BJ (cell line): ENCODE measurements at places on chromosomes 3 and 15.
A peak's percentile ranks its signal among the peaks of the same experiment; 100 is the strongest.

DNA sequence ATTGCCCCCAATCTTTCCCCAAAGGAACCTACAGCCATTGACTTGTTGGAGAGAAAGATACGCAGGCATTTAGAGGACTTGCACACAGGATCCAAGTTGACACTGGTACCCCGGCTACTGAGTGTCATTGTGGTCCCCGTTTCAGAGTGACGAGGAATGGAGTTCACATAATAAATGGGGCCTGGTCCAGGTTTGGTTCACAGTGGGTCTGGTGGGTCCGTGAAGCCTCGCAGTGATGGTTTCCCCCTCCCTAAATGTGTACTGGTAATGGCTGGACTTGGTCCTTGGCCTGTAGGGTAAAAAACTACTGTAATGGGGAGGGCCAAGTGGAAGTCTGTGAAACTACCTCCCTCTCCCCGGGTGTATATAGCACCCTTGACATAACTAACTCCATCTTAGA, 232.1 kb upstream of the LYSMD4 start:
- DNase-seq: no peak

DNA sequence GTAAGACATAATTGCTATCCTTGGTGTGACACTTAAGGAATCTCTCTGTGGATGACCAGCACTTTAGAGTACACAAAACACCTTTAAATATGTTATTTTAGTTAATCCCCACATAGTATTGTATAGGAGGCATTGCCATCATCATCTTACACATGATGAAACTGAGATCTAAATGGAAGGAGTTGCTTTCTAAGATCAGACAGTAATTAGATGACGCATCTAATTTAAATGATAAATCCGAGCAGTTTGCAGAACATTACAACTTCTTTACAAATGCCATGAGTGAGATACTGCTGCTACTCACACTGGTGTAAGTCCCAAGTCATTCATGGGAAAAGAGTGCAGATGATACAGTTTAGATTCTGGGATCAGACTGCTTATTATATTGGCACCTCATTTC, 431.9 kb downstream of the MFSD1 start:
- DNase-seq: no peak

GRCh38 chr15:91866971-91867372, 13.5 kb downstream of the SLCO3A1 start:
- DNase-seq: no peak

DNA sequence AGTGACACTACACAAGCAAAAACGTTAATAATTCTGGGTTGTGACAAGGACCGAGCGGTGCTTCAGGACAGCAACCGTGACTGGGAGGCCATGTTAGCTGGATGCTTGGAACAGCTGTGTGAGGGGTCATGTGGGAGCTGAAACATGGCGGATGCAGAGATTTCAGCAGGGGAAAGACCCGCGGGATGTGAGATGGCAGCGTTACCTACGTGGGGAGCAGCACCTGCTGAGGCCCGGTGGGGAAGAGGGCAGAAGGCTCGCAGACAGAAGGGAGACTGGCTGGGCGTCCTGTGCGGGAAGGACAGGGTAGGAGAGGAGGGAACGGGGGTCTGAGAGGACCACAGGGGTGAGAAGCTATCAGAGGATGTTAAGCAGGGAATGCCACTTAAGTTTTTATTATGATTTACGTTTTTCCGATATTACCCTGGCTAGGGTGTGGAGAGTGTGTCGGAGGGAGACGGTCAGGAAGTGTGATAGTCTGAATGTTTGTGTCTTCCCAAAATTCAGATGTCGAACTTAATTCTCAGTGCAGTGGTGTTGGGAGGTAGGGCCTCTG, 228.8 kb upstream of the LYSMD4 start:
- no peak for DNase-seq

DNA sequence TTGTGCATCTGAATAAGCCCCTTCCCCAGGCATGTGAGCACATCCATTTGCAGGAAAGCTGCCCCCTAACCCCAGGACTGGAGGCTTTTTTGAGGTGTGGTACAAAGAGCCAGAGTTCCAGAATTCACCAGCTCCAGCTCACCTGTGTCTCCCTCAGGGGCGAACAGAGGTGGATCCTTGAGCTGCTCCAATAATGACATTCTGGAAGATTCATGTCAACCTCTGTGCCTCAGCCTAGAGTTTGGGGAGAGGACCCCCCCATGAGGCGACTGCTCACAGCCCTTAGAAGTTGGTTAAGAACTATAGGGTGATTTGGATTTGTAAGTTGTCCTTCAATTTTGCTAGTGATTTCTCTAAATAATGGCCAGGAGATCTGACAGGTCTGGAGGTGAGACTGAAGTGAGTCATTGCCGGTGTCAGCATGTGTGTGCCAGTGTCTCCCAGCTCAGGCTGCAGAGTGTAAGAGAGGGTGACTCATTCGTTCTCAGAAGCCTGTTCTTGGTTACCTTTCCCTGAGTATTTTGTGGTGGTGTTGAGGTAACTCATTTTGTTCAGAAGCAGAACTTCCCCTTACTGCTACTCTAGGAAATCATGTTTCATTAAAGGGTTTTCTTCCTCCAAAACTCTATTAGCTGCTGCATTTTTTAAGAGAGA, 136.9 kb upstream of the TOPAZ1 start:
- peak; percentile 13 for DNase-seq

GRCh38 chr3:53255423-53255774, 423 bp downstream of the TKT start:
- no peak for DNase-seq

GRCh38 chr3:52238761-52239701, at the start of gene TWF2:
TSS of gene TWF2 (minus strand) at chr3:52239158. CDS start at chr3:52239016, 142 bp downstream.
- DNase-seq: no peak

DNA sequence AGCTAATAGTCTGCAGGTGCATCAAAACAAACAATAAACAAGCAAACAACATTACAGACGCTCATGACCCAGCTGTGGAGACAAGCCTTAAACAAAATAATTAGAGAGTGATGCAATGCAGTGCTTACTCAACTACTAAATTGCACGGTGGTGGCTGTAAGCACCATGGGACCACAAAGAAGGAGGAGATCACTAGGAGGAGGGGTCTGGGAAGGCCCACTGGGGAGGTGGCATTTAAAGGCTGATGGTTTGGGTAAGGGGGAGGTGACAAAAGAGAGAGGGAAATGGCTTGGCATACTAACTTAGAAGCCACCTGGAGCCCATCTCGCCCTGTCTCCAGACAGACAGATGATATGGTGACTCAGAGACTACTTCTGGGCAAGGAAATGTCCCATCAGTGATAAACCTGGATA, 516.7 kb downstream of the FOXP1 start:
- no peak for DNase-seq

GRCh38 chr3:125141596-125142419, 70.7 kb downstream of the SLC12A8 start:
- no peak for DNase-seq

DNA sequence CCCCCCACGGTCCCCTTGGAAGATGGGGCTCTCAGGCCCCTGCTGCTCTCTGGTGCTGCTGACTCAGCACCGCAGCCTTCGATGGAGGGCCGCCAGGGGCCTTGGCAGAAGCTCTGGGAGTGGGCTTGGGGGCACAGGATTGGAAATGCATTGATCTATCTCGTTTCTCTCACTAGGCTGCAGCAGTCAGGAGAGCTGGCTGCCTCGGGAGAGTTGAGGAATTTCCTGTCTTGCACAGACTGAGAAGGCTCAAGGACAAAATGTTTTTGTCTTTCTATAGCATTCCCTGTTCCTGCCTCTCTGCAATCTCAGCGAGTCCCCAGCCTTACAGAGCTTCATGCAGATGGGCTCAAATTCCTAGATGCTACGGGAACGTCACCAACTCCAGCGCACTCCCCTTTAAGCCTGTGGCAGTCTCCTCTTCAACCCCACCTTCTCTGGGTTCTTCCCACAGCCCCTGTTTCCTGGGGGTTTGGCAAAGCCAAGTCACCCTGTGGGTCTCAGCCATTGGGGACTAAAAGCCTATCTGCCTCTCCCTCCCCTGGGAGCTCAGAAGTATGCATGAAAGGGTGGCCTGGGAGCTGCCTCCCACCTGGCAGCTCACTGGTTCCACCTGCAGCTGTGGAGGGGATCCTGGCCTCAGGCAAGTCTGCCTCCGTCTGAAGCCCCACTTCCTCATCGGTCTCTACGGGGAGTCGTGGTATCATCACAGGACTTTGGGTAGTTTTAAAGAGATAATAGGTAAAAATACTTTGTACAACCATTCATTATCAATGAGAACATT, 127.4 kb upstream of the HACD2 start:
- no peak for DNase-seq

DNA sequence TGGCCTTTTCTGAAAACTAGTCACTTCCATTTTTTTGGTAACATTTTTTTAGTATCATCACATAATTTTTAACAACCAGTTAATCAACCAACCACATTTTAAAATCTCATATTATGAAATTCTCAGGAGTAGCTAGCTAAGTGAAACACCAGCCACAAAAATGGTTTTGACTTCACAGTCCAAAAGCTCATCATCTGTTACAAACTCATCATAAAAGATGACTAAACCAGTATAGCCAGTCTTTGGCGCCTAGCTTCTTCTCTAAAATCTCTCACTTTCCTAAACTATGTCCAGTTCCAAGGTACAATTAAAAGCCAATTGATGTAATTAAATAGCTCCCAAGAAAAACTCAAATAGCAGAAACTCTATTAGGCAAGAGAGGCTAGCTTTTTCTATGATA, 88.2 kb upstream of the ZNF385D start:
- DNase-seq: no peak

GRCh38 chr3:46935168-46935858, 41.2 kb downstream of the CCDC12 start:
- peak; percentile 75 for DNase-seq

- no peak for DNase-seq
These were observed 103.9 kb downstream of the SUCLG2 start for GRCh38 chr3:67550541-67550940.

- no peak for DNase-seq
These were observed 173.6 kb upstream of the TMC3 start for GRCh38 chr15:81547521-81548132.

- DNase-seq: no peak
These were observed 278.5 kb upstream of the ZNF717 start for GRCh38 chr3:76063811-76064210.

DNA sequence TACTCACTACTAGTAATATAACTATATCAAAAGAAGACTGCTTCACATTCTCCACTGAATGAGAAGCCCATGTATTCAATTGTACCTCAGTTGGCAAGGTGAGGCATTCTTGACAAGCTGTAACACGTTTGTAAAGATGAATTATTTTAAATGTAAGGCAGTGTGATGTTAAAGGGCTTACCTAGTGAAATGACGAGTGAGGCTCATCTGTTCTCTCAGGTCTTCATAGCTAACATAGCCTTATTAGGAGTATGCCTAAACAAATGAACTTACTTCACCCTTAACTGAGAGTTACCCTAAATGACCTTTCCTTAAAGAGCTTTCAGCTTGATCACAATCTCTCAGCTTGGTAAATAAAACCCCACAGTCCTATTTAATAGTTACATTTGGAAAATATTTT, 127.3 kb downstream of the FEZF2 start:
- DNase-seq: no peak

- DNase-seq: no peak
These were observed 29.9 kb downstream of the TIGIT start for GRCh38 chr3:114323546-114324254.

DNA sequence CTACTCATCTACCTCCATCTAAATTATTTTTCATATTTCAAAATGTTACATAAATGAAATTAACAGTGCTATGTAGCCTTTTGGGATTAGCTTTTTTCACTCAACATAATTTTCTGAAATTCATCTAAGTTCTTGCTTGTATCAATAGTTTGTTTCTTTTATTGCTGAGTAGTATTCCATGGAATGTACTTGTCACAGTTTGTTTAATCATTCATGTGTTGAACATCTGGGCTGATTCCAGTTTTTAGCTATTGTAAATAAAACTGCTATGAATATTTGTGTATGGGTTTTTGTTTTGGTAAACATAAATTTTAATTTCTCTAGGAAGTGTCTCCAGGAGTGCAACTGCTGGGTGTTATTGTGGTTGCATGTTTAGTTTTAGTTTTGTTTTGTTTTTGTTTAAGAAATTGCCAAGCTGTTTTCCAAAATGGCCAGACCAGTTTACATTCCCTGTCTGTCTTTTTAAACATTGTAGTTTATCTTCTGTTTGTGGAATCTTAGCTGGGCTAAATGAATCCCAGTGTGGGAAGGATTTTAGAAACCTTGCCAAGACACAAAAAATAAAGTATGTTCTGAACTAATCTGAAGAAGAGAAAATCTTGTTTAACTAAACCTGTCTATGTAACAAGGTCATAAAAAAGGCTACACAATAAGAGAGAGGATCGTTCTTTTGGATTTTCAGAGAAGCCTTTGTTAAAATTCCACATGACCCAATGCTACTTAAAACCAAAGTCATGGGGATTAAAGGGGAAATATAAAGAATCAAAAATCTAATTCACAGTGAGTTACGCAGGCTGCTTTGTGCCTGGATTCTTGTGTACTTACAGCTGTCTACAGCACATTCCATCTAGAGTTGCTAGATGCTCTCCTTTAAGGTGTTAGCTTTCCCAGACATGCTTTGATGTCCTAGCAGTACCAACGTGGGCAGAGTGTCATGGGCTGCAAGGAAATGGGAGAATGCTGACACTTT, 129.2 kb upstream of the SUCLG2 start:
- peak; percentile 2 for DNase-seq

DNA sequence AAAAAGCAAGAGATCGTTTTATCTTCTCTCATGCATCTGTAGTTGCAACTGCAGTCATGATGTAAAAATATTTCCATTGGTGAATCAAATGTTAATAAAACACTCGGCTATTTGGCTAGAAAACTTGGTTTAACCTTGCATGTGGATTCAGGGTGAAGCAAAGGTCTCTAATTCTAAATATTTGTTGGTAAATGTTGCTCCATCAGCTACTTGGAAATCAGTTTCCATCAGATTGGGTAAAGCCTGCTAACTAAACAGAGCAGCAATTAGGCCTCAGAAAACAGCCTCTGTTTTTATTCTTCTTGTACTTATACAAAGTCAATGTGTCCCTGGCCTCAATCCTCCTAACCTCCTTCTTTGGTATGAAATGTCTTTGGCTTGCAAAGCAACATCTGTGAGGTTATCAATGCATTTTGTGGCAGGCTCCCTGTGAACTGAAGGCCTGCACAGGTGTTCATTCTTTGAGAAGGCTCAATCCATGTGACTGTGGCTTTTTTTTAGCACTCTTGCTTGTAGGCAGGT, 312.3 kb downstream of the WDR72 start:
- no peak for DNase-seq

GRCh38 chr15:73688455-73688854, 4.3 kb downstream of the CD276 start:
- no peak for DNase-seq

GRCh38 chr3:134361162-134361835, 12.9 kb downstream of the AMOTL2 start:
- DNase-seq: no peak

DNA sequence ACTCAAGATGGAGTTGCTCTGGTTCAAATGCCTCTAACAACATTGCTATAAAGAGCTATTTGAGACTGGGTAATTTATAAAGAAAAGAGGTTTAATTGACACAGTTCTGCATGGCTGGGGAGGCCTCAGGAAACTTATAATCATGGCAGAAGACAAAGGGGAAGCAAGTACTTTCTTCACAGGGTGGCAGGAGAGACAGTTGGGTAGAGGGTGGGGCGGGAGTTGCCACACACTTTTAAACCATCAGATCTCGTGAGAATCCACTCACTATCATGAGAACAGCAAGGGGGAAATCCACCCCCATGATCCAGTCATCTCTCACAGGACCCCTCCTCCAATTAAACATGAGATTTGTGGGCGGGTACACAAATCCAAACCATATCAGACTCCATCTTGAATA, 30.7 kb downstream of the MAP2K5 start:
- no peak for DNase-seq

GRCh38 chr15:63595065-63595464, 2.1 kb upstream of the FBXL22 start:
- DNase-seq: no peak
